Cerebellum (tissue), 4 donors: ENCODE measurements at places on chromosomes 6 and 20. TPM values are rescaled to one million over a fixed set of nuclear protein-coding genes. Genes with fewer than 3 reads are reported as not detected.

The TSHZ2 gene
- total RNA-seq, result 7.1 TPM

DNA sequence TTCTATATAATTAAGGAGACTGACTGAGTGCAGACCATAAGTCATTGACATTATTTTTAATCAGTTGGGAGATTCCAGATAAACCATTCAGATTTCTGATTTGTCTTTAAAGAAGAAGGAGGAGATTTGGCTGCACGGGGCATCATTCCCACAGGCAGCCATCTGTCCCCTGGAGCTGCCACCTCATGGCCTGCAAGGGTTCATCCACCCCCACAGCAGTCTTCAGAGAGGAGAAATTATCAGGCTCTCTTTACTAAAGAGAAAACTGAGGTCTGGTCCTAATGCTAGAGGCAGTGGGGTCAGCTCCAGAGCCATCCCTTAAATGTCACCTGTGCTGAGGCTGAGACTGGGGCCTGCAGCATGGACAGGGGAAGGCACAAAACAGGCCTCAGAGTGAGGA lies 501.3 kb upstream of the SULF2 start:
- DNase-seq, result peak; percentile 44

The POM121L2 gene
- total RNA-seq, result not detected

GRCh38 chr6:3039384-3039783 lies 28.9 kb upstream of the RIPK1 start:
- DNase-seq, result no peak

- no peak for DNase-seq
Measured at GRCh38 chr6:87027021-87027420, 67.9 kb downstream of the CGA start.

GRCh38 chr6:26275663-26276062 lies 89.3 kb upstream of the BTN3A2 start:
- DNase-seq, result no peak

The SKIC2 gene
- 37.8 TPM for total RNA-seq

- DNase-seq, result no peak
Measured at GRCh38 chr6:81801489-81801888, 49.0 kb upstream of the TENT5A start.

The RAET1G gene
- not detected for total RNA-seq

- no peak for DNase-seq
Measured at GRCh38 chr6:4169028-4169789, 33.8 kb upstream of the ECI2 start.

- no peak for DNase-seq
Measured at GRCh38 chr6:97030431-97030830, 105.9 kb downstream of the KLHL32 start.

DNA sequence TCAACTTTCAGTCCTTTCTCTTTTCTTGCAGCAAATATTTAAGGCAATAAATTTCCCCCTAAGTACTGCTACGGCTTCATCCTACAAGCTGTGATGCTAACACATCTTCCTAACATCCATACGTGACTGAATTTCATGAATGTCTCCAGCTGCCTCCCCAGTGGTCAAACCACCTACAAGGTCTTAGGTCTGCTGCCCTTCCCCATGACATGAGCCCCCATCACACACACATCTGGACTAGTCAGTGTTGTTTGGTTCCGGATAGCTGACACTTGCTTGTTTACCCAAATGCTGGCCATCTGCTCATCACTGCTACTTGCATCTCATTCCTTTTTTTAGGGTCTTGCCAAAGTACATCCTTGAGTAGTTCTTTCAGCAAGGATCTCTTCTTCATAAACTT lies 14.6 kb downstream of the RRBP1 start:
- DNase-seq, result no peak

DNA sequence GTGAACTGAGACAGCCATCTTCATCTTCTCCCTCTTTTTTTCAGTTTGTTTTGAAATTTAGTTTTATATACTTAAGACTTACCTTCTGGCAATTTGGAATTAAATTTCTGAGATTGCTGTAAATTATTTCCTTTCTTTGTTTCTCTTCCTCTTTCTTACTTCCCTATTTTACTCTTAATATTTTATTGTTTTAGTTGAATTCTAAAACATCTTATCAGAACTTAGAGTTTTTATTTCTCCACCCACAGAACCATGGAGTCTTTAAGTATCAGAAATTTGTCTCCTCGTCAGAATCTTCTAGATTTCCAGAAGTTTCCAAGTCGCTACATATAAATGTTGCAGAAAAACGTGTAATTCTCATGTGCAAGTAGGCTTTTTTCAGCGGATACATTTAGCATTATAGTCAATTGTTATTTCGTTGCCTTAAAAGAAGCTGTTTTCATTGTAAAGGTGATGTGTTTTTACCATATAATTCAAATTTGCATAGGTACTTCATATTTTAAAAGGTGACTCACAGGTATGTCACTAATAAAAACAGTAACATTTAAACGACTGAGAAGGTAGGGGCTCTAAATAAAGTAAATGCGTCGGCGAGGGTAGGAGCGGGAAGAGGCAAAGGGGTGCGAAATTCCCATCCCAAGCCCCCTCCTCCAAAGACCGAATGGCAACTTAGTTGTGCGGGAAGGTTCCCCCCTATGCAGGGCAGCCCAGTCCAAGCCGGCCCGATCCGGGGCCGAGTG lies 866 bp upstream of the MYO6 start:
- DNase-seq, result no peak

DNA sequence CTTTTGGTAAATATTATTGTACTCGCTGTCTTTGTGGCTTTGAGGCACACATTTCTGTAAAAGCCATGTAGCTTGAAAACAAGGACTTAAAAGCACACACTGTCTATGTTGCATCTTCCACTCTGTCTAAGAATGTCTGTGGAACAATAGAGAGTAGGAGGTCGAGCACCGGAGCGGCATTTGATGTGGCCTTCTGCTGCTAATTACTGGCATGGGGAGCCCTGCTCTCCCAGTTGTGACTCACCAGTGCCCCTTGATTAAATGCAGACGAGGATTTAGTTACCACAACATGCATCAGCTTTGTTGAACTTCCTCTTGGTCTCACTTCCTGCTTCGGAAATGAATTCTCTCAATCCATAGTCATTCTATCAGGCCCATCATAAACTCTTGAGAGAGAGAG lies 680.7 kb upstream of the SLC35B3 start:
- no peak for DNase-seq

The CTAGE9 gene
- total RNA-seq, result not detected

DNA sequence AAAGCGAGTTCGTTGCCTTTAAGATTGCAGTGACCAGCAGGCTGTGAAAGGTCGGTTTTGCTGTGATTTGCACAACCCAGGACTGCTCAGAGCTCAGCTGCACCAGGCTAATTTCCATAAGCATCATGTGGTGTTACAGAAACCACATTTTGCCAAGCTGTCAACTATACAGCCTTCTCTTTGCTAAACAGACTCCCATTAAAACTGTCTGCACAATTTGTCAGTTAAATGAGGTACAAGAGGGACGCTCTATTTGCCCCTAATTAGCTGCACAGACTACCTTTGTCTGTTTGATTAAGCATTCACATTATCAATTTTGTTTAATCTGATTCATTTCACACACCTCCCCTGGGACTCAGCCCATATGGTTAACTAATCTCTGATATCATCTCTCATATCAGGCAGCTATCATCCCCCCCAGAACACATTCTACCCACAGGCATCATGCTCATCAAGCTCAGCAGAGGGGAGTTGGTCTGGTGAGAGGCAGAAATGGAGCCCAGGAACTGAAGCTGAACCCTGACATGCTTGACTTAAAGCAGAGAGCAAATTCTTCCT lies 62.1 kb downstream of the OLIG3 start:
- no peak for DNase-seq

- no peak for DNase-seq
Measured at GRCh38 chr6:143513410-143513809, 1.9 kb upstream of the FUCA2 start.

- DNase-seq, result peak; percentile 23
Measured at GRCh38 chr6:147001621-147002020, 202.6 kb upstream of the STXBP5 start.

The MRAP2 gene
- 15.8 TPM for total RNA-seq

DNA sequence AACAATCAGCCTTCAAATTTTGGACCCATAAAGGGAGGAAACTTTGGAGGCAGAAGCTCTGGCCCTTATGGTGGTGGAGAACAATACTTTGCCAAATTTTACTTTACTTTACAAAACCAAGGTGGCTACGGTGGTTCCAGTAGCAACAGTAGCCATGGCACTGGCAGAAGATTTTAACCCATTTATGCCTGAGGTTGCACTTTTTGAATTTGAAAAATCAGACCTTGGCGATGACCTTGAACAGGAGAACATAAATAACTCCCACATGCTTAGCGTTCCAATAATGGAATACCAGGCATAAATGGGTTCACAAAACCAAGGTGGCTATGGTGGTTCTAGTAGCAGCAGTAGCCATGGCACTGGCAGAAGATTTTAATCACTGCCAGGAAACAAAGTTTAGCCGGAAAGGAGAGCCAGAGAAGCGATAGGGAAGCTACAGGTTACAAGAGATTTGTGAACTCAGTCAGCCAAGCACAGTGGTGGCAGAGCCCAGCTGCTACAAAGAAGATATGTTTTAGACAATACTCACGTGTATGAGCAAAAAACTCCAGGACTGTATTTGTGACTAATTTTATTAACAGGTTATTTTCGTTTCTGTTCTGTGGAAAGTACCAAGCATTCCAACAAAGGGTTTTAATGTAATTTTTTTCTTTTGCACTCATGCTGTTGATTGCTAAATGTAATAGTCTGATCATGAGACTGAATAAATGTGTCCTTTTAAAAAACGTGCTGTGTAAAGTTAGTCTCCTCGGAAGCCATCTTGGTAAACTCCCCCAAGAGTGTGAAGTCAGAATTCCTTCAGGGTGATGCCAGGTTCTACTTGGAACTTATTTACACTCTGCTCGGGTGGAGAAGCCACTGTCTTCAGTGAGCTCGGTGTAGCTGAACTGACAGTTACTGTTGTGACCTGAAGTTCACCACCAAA lies 6.7 kb downstream of the SFT2D1 start:
- no peak for DNase-seq

DNA sequence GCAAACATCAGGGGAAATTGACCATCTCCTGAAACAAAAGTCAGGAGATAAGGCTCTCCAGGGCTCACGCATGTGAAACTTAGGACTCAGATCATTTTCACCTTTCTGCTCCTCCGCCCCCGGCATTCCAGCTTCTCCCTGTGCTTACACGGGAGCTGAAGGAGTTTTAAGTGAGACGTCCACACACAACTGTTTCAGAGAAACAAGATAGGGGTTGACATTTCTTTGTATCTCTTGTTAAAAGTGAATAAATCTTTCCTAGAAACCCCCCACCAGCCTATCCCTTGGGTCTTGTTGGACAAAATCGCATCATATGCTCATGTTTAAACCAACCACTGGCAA lies 46.1 kb downstream of the FAM50B start:
- DNase-seq, result no peak

DNA sequence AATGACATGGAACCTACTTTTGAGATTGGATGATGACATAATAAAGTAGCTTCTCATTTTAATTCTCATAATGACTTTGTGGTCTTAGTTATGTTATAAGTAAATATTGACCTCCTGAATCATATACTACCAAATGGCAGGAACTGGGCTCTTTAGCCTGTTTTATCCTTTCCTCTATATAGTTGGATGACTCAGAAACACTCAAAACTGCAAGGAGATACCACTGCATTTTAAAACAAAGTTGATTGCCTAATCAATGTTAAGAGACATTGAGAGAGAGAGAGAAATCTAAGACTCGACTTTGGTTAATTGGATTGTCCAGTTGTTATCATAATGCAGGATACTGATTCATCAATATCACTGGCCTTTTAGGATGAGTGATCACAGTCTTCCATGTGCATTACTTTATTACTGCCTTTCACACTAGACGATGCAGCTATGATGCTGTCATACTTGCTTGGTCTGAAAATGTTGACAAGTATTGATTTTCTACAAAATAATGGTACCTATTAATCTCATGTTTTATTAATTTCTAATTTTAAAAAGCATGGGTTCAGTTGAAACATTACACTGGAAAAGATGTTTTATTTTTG lies 320.0 kb downstream of the NKAIN2 start:
- DNase-seq, result no peak

The AGER gene
- total RNA-seq, result 0.54 TPM

The CALHM5 gene
- 0.91 TPM for total RNA-seq

The MAS1 gene
- 0.09 TPM for total RNA-seq

DNA sequence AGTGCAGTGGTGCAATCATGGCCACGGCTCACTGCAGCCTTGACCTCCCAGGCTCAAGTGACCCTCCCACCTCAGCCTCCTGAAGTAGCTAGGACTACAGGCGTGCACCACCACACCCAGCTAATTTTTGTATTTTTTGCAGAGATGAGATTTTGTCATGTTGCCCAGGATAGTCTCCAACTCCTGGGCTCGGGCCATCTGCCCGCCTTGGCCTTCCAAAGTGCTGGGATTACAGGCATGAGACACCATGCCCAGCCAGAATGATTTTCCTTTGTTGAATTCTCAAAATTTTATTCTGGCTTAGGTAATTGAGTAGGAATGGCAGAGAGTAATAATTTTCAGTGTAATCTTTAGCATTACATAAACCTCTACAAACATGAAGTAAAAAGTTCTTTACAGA lies 37.1 kb downstream of the SLC16A10 start:
- DNase-seq, result peak; percentile 44

GRCh38 chr6:113636357-113636824 lies 220.8 kb upstream of the MARCKS start:
- DNase-seq, result no peak

- DNase-seq, result no peak
Measured at GRCh38 chr6:129007701-129008373, 124.9 kb downstream of the LAMA2 start.

DNA sequence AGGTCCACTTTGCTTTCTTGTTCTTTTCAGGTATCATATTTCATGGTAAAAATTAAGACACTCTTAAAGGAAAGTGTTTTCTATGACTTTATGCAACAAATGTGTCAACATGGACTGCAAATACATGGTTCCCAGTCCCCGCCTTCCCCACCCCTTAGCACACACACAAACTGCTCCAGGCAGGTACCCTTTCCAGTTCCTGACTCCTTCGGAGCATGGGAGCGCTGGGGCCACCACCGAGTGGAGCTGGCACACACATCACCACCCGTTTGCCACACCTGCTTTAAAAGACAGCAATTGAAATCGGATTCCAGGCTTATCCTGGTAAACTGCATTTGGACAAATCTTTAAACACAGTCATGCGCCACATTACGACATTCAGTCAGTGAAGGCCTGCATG lies 22.2 kb downstream of the RNASET2 start:
- DNase-seq, result no peak

GRCh38 chr6:119463081-119463626 lies 113.6 kb upstream of the MAN1A1 start:
- peak; percentile 7 for DNase-seq
